ENCODE measurements at places on chromosomes 2 and 18.

- no peak for DNase-seq
Measured at GRCh38 chr2:172253190-172254052, 150.7 kb upstream of the DLX2 start.

- no peak for DNase-seq
Measured at GRCh38 chr2:239876271-239876947, 148.7 kb downstream of the NDUFA10 start.

GRCh38 chr2:217167531-217167930 lies 307.7 kb upstream of the TNP1 start:
- DNase-seq, result no peak

DNA sequence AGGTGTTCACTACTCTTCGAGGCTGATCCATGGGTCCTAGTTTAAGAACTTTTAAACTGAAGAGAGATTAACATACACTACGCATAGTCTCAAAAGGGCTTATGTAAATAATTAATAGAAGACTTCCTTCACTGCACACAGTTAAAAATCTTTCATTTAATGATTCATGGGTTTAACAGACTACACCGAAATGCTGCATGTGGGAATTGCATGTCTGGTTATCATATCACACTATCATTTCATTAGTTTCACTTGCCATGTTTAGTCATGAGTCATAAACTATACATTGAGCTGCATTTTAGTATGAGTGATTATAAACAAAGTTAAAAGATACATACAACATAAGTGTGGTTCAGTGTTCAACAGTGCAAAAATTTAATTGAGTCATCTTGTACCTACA lies 31.2 kb downstream of the GLS start:
- no peak for DNase-seq

DNA sequence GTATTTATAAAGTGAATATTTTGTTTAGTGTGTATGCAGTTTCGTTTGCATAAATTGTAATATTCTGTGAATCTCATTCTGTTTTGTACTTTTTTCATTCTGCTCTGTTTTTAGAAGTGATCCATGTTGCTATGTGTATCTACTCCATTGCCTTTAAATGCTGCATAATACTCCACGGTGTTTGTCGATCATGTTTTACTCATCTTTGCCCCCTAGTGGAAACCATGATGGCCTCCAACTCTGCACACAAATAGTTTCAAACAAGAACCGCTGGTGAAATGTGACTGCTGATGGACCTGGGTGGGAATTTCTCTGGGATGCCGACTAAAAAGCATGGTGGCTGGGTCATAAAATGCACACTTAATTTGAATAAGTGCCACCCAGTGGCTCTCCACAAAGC lies 32.0 kb upstream of the SKOR2 start:
- DNase-seq, result no peak

DNA sequence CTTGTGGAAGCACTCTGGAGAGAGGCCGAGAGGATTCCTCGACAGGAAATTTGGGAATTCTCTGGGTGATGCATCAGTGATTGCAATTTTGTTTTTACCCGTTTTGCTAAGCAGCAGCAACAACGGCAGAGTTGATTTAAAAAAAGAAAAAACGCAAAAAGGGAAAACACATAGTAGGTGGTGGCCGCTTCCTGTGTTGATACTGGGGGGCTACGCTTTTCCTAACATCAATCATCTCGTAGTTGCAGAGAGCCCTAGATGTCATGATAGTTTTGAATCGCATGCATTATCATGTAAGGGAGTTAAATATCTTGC lies 271 bp upstream of the RBM43 start:
- no peak for DNase-seq

GRCh38 chr18:64183665-64184064 lies 34.8 kb upstream of the LINC00305 start:
- DNase-seq, result no peak

DNA sequence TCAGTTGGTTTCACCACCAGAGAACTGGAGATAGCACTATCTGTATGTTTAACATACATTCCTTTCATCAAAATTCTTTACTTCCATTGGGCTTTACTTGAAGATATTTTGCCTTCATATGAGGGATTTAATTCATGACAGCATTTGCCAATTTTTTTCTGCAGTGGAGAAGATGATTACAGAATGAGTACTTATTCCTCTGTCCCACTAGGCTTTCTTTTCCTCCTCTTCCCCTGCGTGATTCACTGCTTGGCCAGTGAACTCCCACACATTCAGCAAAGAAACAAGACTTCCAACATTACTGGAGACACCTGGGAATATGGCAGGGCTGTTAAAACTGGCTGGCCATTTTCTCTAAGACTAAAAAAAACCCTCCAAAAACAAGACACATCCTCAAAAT lies 425.8 kb upstream of the KCNH7 start:
- no peak for DNase-seq

DNA sequence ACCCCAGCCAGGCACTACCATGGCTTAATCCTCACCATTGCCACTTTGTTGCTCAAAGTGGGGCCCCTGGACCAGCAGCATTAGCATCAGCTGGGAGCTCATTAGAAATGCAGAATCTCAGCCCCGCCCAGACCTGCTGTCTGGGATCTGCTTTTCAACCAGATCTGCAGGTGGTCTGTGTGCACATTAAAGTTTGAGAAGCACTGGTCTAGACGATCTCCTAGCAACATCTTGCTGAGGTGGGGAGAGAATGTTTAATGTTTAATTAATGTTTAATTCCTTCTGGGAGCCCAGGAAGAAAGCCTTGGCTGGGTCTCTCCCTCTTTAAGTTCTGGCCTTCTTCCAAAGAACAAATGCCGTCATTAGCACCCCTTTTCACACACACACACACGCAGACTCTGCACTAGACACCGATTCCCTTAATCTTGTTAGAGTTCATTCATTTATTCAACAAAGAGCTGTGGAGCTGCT lies 53.7 kb downstream of the EDAR start:
- no peak for DNase-seq

- DNase-seq, result no peak
Measured at GRCh38 chr2:195575879-195576401, 81.1 kb upstream of the SLC39A10 start.

GRCh38 chr2:42223855-42224268 lies 54.7 kb downstream of the EML4 start:
- DNase-seq, result no peak

Data from GM12891 (cell line).